ENCODE measurements at places on chromosomes 1 and 21.

- DNase-seq: no peak
These were observed 3.8 kb downstream of the SMG7 start for GRCh38 chr1:183476081-183476480.

- no peak for DNase-seq
These were observed 9.7 kb upstream of the COL8A2 start for GRCh38 chr1:36134505-36135329.

- DNase-seq: no peak
These were observed 127.6 kb downstream of the MRPS6 start for GRCh38 chr21:34201001-34201400.

DNA sequence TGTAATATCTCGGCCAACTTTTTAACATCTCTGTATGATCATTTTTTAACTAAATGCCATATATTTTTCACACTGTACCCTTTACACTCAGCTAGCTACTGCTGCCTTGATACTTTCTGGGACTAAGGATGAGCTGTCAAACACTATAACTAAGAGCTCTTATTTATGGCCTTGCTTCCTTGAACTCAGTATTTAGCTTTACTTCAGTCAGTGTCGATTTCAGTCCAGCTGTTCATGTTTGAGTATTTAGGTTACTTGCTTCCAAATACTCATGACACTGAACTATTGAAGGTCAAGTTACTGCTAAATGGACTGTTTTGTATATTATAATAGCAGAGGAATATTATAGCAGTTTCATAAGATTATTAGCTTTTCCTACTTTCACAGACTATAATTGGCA is 25.9 kb upstream of the USP25 start:
- no peak for DNase-seq

- no peak for DNase-seq
These were observed 37.9 kb upstream of the BATF3 start for GRCh38 chr1:212737559-212737958.

- DNase-seq: no peak
These were observed at the start of gene BRINP2 for GRCh38 chr1:177170756-177171535. BRINP2 (plus strand) TSS chr1:177170958; CDS start chr1:177229877, 58,919 bp downstream.

GRCh38 chr1:13820055-13820454 is 120.1 kb downstream of the PRDM2 start:
- DNase-seq: no peak

DNA sequence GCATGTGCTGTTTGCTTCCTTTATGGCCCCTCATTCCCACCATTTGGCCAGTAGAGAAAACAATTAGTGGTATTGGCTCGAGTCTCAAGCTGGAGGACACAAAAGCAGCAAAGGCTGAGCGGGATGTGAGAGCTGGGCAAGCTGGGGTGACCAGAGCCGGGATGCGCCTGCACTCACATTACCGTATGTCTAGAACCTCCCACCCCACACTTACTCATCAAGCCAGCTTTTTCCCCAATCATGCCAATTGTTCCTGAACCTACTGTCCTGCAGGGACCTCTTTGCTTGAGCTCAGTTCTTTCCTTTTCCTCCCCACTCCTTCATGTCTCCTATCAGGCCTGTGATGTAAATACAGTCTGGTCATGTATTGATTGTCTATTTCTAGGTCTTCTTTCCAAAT is 45.9 kb downstream of the KIRREL1 start:
- DNase-seq: no peak

GRCh38 chr1:227748496-227749182 is 13.4 kb downstream of the SNAP47 start:
- DNase-seq: peak; percentile 51

- no peak for DNase-seq
These were observed 61.4 kb downstream of the CASZ1 start for GRCh38 chr1:10734962-10735544.
